ENCODE measurements at places on chromosomes 1 and 21.

- DNase-seq, result peak; percentile 29
Measured at GRCh38 chr1:10629816-10630571, 155.2 kb downstream of the PEX14 start.

GRCh38 chr21:40616377-40616704 lies 230.6 kb downstream of the DSCAM start:
- no peak for DNase-seq

GRCh38 chr1:172449585-172450523 lies 6.0 kb upstream of the PIGC start:
- DNase-seq, result peak; percentile 66

DNA sequence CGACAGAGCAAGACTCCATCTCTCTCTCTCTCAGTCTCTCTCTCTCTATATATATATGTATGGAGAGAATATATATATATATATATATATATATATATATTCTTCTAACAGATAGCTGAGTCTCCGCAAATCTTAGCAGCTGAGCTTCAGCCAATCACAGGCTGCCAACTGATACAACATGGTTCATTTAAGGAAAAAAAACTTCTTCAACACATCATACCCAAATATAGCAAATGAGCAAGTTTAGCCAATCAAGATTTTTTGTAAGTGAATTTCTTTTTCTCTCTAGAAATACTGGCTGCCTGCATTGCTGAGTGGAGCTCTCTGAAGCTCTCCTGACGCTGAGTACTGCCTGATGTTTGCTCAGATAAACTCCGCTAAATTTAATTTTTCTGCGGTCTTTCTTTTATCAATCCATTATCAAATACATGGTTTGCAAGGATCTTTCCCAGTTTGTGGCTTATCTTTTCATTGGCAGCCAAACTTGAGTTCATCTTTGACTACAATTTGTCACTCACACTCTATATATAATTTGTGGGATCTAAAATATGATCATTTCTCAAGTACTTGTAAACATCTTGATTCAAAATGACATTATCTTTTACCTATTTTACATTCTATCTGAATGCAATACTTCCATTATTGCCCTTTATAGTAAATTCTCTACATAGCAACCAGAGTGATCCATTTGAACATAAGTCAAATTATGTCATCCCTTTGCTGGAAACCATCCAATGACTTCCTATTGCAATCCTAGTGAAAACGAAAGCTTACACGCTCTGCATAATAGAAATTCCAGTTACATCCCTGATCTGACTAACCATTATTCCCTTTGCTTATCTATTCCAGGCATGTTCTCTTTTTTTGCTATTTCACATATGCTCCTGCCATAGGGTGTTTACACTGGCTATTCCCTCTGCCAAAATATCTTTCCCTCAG lies 2131.7 kb downstream of the MRPL39 start:
- no peak for DNase-seq

DNA sequence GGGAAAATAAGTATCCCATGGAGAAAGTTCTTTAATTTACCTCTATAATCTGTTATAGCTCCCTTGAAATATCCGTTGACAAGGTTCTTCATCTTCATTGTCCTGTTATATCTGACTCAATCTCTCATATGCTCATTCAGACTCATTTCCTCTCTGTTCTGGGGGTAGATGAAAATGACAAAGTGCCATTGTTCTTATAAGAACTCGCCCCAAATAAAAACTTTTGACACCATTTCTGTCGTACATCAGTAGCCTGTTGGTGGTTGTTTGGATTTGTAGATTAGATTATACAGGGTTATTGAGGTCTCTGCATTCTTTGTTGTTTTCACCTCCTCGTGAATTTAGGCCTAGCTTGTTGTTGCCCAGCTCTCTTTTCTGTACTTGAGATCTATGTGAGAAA lies 55.2 kb upstream of the IPO9 start:
- DNase-seq, result no peak

DNA sequence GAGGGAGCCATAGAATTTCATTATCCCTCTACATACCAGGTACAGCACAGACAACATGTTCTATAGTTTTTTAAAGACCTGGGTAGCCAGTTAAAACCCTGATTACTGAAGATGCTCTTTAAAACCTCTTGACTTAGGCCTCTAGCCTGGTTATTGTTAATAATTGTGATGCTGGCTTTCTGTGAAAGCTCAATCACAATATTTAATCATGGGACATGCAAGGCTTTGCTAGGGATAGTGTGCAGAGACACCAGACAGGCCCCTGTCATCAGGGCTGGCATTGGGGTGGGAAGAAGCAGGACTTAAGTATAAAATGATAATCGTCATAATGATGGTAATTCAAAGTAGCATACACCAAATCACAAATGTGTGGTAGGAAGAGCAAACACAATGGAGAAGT lies 274.4 kb downstream of the PTBP2 start:
- no peak for DNase-seq

DNA sequence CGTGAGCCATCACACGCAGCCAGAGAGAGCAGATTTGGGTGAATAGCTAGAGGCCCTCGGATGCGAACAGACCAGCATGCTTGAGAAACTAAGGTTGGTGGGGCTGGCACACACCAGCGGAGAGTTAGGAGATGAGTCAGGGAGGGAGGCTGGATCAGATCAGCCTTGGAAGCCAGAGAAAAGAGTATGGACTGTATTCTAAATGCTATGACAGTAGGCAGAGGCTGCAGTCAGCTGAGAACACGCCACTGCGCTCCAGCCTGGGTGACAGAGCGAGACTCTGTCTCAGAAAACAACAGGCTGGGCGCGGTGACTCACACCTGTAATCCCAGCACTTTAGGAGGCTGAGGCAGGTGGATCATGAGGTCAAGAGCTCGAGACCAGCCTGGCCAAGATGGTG lies 4.0 kb upstream of the PLEKHM2 start:
- DNase-seq, result no peak

- DNase-seq, result no peak
Measured at GRCh38 chr1:29090937-29091618, 32.6 kb downstream of the TMEM200B start.
